Stimulated activated CD8-positive, alpha-beta memory T cell treated with anti-CD3 and anti-CD28 coated beads, Interleukin-7, amount 100 ng/mL, for 48 hours (primary cell): ENCODE measurements at places on chromosomes 7 and 10.

DNA sequence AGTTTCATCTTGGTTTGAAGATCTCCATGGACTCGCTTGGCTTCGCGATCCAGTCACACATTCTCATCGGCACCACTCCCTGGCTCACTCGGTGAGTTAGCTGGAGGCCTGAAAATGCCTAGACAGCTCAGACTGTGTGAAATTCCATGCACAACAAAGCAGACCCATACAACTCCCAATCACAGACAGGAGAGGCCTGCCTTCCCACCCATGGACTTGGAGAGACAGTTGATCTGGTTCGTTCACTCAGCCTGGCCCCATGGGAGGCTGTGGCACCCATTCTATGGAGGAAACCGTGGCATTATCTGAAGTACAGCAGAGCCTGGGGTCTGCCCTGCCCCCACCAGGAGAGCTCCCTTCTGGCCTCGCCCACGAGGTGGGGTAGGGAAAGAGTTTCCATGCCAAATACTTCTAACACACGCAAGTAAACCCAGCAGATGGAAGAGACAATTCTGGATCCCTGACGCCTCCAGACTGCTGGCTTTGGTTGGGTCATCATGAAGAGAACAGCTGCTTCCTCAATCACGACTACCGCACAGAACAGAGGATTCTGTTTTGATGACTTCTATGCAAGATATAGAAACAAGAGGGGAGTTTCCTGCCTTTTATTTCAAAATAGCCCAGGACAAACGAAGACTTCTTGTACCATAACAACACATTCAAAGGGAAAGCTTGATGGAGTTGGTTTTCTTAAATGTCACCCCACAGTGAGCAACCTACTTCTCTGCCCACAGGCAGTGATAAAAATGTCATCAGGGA, 15.9 kb downstream of the FAM53B start:
- no peak for DNase-seq

- no peak for DNase-seq
These were observed 167.4 kb downstream of the SKAP2 start for GRCh38 chr7:26696978-26697377.

- no peak for DNase-seq
These were observed 544 bp downstream of the TSPAN33 start for GRCh38 chr7:129144834-129145668.

GRCh38 chr7:141463986-141464385, 87.2 kb upstream of the AGK start:
- no peak for DNase-seq

DNA sequence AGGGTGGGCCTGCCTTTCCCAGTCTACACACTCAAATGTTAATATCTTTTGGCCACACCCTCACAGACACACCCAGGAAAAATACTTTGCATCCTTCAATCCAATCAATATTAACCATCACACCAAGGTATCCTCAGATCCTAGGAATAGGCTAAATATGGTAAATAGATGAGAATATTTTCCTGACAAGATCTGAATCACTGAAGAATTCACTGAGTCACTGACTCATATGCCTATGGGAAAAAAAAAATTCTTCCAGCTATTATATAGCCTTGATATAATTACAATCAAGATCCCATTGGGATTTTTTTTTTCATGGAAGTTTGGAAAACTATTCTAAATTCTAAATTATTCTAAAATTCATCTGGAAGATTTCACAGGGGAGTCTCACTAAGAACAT, 65.8 kb downstream of the INHBA start:
- no peak for DNase-seq

GRCh38 chr10:90775351-90776028, 82.3 kb downstream of the HTR7 start:
- no peak for DNase-seq

DNA sequence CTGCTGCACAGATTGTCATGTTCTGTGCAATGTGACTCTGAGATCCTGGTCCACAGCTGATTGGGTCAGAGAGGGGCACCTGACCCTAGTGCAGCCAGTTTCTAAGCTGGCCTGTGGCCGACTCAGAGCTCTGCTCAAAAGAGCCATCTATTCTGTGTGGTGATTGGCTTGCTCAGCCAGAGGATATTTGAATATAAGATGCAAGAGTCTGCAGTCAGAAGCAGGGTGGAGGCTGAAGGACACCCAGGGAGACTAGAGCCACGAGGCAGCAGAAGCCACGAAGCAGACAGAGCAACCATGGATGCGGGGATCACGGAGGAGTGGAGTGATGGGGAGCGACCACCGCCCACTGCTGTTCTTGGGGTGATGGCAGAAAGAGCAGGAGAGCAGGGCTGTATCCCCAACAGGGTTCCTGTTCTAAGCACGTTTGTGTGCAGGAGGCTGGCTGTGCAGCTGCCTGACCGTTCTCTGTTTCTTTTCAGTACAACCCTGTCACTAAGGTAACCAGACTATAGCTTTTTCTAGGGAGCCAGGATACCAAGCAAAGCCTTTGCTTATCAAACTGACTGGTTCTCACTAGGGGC, 19.5 kb upstream of the RHEB start:
- no peak for DNase-seq

- DNase-seq, result no peak
These were observed 12.8 kb upstream of the FMC1 start for GRCh38 chr7:139328375-139328774.

DNA sequence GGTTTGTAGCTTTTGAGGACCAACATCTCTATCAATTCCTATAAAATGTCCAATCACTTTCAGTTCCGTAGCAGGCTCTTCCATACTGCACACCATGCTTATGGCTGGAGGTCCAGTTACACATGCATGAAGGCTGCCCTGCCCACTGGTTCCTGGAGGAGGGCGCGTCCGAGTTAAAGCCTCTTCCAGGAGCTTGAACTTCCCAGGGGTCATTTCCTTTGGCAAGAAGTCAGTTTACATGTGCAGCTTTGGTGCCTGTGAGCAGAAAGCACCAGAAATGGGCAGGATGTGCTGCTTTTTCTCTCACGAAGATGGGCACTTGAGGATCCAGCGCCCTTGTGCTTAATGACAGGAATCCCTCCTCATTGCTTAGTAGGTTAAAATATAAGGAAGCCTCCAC, 17.6 kb upstream of the PHYH start:
- no peak for DNase-seq

DNA sequence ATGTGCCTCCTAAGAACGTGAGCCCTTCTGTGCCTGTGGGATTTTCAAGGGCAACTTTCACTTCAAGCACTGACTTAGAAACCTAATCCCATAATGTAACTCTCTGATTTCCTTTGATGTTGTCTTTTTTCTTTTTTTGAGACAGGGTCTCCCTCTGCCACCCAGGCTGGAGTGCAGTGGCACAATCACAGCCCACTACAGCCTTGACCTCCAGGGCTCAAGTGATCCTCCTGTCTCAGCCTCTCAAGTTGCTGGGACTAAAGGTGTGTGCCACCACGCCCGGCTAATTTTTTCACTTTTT, 64.4 kb upstream of the GSDME start:
- DNase-seq, result no peak

DNA sequence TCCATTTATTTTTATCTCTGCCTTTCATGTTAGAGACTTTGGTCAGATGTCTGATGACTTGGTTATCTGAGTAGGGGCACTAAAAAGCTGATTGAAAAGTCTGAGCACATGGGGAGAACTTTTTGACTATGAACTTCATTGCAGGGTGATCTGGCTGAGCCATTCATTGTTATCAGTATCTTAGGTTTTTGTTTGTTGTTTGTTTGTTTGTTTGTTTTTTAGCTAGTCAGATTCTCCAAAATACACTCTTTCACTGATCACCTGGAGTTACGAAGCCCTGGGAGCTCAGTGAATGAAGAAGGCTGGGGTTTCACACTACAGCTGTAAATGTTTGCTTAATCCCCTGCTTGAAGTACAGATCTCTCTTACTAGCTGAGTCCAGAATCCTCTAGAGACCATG, 28.6 kb upstream of the DLG5 start:
- DNase-seq, result no peak

GRCh38 chr7:100825751-100826513, 1.4 kb downstream of the EPHB4 start:
- no peak for DNase-seq

GRCh38 chr10:99296605-99297004, 32.6 kb upstream of the CNNM1 start:
- DNase-seq, result no peak

DNA sequence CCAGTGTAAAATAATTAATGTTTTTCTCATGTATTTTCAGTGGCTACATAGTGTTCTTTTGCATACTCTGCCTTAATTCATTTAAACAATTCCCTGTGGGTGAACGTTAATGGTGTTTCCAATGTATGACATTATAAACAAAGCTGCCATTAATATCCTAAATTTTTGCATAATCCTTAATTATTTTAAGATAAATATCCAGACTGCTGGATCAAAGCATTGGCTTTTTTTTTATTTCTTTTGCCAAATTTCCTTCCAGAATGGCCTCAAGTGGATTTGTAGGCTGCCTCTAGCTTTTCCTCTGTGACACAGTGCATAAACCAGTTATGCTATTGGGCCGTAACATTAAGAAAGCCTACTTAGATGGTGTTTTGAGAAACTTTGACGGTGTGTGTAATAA, 29.5 kb downstream of the MCM10 start:
- DNase-seq, result no peak

GRCh38 chr7:92809397-92809759, 27.0 kb downstream of the CDK6 start:
- no peak for DNase-seq

DNA sequence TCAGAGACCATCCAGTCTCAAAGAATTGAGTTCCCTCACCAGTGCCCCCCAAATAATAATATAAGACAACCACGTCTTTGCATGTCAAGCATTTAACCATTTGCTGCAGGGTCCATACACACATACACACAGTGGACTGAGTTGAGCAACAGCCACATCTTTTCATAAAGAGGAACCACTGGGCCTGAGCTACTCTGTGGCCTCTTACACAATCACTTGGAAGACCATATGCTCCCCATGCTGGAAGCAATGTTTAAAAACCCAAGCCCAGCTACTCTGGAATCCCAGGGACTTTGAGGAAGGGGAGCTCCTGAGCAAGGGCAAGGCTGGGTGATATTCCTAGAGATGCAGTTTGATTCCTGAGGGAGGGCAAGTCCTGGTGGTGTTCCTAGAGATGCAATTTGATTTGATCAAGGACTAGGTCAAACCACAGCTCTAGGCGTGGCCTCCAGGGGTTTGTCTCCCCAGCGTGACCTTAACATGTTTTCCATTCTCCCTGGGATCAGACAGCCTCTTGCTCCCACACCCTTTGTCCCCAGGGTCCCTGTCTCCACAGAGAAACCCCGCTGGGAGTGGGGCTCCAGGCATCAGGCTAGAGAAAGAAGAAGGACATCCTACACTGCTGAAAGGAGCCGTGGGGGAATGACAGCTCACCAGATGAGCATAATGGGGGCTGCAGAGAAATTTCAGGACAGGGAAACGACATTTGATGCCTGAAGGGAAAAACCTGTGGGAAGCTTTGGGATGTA, 376.2 kb upstream of the MGMT start:
- no peak for DNase-seq

DNA sequence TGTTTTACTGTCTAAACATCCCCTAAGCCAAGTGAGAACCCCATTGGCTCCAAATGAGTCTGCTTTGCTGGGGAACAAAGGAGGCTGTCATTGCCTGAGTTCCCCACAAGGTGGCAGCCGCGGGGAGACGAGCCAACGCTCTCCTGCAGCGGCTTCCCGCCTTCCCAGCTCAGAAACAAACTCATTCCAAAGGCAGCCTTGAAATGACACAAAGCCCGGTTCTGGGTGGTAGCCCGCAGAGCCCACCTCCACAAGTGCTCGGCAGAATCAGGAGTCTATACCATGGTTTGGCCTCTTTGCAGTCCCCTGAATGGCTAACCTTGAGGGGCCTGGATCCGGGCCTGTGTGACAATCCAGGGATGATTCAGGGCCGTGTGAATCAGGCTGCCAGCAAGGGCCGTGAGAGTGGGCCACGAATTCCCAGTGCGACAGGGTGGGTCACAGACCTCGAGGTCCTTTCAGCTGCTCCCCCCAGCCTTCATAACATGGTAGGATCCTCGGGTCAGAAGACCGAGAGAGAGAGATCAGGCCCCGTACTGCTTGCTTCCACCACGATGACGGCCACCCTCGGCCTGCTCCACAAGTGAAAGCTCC, 79.7 kb downstream of the DLG5 start:
- DNase-seq, result peak; percentile 37

- no peak for DNase-seq
These were observed 48.9 kb downstream of the PUS7 start for GRCh38 chr7:105473163-105473562.

- no peak for DNase-seq
These were observed 336.2 kb upstream of the LRGUK start for GRCh38 chr7:133790911-133791310.

- no peak for DNase-seq
These were observed 19.0 kb downstream of the SRI start for GRCh38 chr7:88200789-88201188.

- DNase-seq, result no peak
These were observed 25.2 kb upstream of the BTBD16 start for GRCh38 chr10:122245897-122246296.

DNA sequence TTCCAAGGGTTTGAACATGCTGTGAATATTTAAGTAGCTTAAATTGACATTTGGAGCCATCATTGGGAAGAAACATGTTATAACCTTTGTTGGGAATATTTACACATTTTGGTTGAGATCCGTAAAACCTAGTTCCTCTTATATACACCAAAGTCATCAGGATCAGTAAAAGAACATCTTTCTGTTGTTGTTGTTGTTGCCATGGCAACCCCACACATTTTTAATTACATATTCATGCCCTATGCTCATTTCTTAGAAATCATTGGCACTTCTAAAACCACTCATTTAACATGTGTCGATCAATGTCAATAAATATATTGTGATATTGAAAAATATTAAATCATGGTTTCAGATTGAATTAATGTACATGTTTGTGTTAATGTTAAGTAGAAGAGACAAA, 122.6 kb downstream of the POU6F2 start:
- DNase-seq, result no peak

DNA sequence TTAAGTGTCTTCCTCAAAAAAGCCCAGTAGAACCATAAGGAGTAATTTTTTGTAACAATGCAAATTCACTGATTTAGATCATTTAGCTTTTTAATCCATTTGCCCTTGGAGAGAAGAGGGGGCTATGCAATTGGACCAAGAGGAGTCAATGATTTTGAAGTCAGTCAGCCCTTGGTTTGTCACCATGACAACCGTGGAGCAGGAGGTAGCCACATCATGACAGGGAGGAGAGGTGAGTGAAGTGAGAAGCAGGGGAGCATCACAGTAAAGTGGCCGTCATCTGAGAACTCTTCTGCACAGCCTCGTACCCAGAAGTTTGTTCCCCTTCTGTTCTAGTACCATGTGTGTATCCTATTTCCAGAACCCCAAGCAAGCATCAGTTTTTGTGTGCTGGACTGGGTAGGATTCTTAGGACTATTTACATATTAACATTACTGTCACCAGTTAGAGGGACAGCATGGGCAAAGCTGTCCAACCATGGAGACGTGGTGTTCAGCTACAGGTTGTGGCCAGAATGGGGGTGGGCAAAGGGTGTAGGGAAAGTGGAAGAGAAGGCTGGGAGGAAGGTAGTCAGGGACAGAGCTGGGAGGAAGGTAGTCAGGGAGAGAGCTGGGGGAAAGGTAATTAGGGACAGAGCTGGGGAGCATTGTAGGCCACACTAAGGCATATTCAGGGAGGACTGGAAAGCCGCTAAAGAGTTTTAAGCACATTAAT, 13.1 kb downstream of the UBE3C start:
- no peak for DNase-seq
